Substantia nigra (tissue), 51 donors: ENCODE measurements at places on chromosomes 2 and 18.

GRCh38 chr2:109609352-109610024 is 4.3 kb downstream of the SEPTIN10 start:
- DNase-seq, result no peak

- DNase-seq, result no peak
These were observed 42.1 kb downstream of the CALCRL start for GRCh38 chr2:187405921-187406320.

DNA sequence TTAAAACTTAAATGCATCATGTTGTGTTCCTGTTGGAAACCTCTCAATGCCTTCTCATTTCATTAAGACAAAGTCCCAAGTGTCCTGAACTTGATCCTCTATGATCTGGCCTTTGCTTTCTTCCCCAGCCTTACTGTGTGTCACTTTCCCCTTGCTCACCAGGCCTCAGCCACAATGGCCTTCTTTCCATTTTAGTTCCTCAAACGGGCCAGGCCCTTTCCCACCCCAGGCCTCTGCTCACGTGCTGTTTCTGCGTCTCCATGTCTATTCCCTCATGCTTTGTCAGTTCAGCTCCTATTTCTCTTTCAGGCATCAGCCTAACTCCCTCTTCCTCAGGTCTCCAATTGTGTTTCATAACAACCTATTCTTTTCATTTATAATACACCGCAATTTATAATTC is 19.5 kb downstream of the CXCR4 start:
- DNase-seq, result no peak

- DNase-seq, result no peak
These were observed 35.4 kb upstream of the FSHR start for GRCh38 chr2:49189512-49190225.

GRCh38 chr2:181578829-181579228 is 78.1 kb downstream of the CERKL start:
- DNase-seq, result no peak

- DNase-seq, result no peak
These were observed 29.8 kb downstream of the DPP10 start for GRCh38 chr2:114472246-114472645.

DNA sequence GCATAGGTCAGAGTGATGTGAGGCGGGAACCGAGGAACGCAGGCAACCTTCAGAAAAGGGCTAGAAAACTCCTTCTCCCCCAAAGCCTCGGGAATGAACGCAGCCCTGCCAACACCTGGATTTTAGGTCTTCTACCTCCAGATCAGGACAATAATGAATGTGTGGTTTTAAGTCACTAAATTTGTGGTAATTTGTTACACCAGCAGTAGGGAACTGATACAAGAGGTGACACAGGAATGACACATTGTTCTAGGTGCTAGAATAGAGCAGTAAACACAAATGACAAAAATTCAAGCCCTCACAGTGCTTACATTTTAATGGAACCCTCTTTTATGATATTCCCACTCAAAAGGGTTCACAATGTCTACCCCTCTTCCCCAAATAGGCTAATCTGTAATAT is 39.2 kb upstream of the EML4 start:
- no peak for DNase-seq

GRCh38 chr2:137842430-137842829 is 121.8 kb upstream of the HNMT start:
- DNase-seq, result no peak

GRCh38 chr18:78984941-78985784 is 5.5 kb downstream of the SALL3 start:
- no peak for DNase-seq

- no peak for DNase-seq
These were observed 199.4 kb downstream of the SPP2 start for GRCh38 chr2:234249873-234250272.

DNA sequence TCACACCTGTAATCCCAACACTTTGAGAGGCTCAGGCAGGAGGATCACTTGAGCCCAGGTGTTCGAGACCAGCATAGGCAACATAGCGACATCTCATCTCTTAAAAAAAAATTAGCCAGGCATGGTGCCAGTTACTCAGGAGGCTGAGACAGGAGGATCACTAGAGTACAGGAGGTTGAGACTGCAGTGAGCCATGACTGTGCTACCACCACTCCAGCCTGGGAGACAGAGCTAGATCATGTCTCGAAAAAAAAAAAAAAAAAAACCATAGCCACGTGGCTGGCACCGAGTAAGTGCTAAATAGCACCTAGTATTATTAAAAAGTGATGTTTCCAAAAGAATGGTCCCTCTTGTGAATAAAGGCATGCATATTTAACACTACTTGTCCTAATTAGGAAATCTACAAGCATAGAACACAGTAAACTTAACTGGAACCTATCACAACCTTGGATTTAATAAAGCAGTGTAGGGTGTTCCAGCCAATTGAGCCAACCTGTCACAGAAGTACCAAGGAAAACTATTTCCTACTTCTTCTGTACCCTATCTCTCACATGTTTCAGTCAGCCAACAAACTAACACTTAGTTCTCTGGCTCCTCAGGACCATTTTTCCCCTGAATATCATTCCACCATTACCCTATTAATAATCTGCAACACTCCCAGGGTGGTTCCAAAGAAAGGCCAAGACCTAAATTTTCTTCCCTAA is 8.8 kb downstream of the RAB1A start:
- DNase-seq, result no peak

GRCh38 chr2:54597153-54597848 is 126.2 kb upstream of the EML6 start:
- DNase-seq, result no peak

DNA sequence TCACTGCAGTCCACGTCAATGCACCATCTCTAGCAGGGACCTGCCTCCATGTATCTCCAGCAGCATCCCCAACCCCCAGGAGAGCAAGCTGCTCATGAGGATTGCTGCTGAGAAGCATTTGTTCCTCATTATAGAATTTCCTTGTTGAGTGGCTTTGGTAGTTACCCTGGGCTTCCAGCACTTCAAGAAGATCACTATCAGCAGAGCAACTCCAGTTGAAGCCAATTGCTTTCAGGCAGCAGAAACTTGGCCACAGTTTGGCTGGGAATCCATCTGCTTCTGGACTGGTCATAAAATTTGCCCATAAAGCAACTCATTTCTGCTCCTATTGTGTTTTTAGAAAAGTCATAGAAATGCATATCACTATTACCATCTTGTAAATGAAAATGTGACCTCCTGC is 17.4 kb downstream of the TRPM8 start:
- no peak for DNase-seq

DNA sequence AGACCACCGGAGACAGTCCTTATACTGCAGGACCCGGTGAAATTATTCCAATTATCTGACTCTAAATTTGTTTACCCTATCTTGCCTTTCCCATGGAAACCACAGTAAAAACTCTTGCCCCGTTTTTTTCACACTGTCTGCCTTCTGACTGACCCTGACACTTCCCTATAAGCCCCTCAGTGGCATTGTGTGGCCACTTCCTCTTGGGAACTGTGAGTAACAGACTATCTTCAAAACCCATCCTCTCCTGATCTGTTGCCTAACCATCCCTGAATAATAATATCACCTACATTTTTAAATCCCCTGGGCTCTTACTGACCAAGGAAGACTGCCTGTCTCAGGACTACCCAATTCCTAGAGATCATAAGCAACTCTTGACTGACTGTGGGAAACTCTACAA is 42.6 kb upstream of the RNF152 start:
- no peak for DNase-seq

GRCh38 chr2:65931056-65931455 is 498.7 kb upstream of the SPRED2 start:
- no peak for DNase-seq

- no peak for DNase-seq
These were observed 31.8 kb upstream of the VIT start for GRCh38 chr2:36664696-36665076.

DNA sequence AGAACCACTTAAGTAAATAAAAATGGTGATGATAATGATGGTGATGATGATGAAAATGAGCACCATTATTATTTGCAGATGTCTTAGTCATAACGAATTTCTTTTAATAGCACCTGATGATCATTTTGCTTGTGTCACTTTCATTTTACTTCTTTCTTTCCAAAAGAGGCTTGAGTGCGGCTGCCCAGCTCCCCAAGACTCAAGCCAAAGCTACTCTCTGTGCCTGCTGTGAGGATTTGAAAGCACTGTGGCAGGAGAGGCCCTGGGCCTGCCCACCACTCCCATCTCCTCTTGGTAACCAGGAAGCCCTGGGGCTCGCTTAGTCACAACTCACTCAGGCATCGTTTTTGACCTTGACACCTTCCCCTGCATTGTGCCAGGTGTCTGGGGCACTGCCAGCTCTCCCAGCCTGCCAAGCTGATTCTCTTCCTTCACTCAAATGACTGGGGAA is 41.2 kb downstream of the RPL37A start:
- no peak for DNase-seq

DNA sequence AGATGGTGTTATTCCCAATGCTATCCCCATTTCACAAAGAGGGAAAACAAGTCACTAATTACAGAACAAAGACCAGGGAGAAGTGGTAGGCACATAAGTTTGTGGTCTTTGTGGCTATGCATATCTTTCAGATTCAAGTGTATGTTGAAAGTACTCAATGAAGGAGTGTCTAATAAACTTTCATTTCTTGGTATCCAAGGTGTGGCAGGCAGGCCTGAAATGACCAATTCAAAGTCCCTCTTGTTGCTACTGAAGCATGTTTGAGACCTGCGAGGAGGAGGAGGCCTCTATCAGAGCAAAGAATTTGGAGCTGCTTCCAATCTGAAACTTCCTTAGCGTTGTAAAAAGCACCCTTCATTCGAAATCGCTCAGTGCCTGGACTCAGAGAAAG is 60.9 kb upstream of the KLF7 start:
- no peak for DNase-seq

GRCh38 chr2:224982910-224983711 is 59.2 kb downstream of the DOCK10 start:
- no peak for DNase-seq

DNA sequence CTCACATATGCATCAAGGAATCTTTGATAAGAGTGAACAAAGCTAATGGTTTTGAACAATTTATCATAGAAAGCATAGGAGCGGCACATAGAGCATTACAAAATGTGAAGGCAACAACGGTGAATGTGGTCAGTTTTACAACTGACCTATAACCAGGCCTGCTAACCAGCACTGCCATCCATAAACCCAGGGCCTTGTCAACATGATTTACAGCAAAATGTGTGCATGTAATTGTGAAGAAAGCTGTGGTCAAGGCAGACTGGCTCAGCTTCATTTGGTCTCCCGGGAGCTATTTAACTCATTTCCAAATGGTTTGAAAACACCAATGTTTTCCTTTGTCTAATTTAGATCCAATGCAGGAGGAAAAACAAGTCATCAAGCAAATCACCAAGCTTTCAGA is 119.8 kb downstream of the DHRS9 start:
- DNase-seq, result no peak

DNA sequence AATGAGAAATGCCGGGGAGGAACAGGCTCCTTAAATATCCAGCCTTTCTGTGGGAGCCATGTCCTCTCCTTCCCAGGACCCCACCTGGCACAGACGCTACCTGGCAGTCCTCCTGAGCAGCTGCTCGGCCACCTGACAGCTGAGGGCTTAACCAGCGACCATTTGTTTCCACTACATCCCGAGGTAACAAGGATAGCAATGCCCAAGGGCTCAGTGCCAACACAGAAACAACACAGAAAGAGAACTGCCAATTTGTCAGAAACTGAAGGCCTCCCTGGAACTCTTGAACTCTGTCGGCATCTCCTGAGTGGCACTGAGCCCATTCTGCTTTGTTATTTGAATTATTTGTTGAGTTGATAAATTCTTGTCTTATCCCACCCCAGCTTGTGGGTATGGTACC is 122.2 kb upstream of the ARHGAP28 start:
- no peak for DNase-seq

GRCh38 chr2:179031731-179032408 is 18.1 kb downstream of the CCDC141 start:
- DNase-seq, result no peak

- no peak for DNase-seq
These were observed 100.2 kb downstream of the TWIST2 start for GRCh38 chr2:238947920-238948710.

- no peak for DNase-seq
These were observed 91.7 kb upstream of the MBOAT2 start for GRCh38 chr2:9095226-9095625.

DNA sequence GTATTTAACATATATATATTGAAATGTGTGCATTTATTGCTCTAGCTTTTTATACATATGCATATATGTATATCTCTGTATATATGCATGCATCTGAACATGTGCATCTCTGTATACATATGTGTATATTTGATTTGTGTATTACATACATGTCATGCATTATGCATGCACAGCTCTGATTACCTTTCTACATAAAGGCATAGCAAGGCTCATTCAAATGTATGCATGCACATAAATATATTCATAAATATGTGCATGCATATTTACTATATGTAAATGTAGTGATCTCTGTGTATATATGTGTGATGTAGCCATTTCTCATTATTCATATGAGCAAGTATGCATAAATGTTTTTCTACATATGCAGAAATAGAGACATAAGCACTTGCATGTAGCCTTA is 64.6 kb downstream of the TRIB2 start:
- DNase-seq, result no peak

DNA sequence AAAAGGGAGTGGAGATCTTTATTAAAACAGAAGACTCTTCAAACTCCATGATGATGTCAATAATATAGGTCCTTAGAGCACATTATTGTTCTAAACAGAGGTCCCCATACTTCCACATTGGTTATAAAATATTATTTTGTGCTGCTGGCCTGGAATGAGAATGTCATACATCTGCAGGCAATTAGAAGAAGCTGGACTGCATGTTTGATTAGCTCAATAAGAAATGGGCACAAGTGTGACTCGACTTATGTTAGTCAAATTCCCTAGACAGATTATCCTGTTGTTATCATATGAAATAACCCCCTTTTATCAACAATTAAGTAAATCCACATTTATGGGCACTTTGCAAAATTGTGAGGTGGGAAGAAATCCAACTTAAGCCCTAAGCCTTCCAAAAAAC is 8.8 kb downstream of the EFEMP1 start:
- DNase-seq, result no peak

DNA sequence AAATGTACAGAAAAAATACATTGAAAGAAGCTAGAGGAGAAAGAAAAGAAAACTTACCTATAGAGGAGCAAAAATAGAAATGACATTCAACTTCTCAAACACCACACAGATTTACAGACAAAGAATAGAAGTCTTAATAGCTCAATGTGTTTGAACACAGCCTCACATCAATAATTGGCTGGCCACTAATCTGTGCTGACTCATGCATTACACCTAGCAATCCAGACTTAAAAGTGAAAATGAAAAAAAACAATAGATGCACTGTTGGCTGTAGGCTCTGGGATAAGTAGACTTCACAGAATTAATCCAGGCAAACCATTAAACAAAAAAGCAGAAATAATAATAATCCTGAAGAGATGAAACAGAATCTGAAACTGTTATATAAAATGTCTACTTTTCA is 961.3 kb upstream of the CELF4 start:
- no peak for DNase-seq

DNA sequence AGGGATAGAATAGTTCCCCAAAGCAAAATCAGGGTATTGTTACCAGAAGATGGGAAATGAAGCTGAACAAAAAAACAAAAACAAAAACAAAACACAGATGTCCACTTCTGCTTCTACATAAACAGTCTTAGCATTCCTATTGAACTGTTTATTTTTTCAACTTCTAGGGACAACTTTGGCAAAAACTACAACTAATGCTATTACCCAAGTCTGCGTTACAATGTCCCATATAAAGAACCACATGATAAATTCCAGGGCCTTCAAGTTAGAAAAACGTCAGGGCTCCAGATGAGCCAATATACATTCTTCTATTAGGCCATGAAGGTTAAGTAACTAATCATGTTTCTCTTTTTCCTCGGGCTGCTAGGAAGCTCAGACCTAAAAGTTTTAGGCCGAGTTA is 16.9 kb downstream of the PID1 start:
- no peak for DNase-seq
